Amniotic stem cell (primary cell): ENCODE measurements at places on chromosomes 7 and 10.

DNA sequence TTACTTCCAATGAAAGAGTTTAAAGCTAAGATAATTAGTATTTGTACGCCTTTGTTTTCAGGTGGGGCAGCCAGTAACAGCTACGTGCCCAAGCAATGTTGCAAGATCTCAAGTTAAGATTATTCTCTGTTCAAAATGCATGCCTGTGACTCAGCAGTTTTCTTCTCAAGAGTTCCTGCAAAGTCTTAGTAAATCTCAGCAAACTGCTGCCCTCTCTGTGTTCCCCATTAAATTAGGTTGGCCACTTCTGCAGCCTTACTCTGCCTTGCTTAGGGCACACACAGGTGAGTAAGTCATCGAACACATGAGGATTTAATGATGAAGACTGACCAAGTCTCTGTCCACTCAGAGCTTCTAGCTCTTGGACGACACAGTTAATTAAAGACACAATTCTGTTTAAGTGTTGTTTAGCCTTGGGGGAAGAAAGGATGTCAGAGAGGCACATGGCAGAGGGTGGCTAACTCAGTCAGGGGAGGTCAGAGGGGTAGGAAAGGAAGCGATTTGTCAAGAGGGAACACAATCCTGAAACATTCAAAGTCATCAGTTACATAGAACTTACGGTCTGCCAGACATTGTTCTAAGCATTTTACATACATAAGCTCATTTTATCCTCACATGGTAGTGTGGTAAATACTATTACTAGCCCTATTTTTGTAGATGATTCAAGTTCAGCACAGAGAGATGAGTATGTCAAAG lies 20.2 kb upstream of the SLC35G1 start:
- peak; percentile 21 for DNase-seq

DNA sequence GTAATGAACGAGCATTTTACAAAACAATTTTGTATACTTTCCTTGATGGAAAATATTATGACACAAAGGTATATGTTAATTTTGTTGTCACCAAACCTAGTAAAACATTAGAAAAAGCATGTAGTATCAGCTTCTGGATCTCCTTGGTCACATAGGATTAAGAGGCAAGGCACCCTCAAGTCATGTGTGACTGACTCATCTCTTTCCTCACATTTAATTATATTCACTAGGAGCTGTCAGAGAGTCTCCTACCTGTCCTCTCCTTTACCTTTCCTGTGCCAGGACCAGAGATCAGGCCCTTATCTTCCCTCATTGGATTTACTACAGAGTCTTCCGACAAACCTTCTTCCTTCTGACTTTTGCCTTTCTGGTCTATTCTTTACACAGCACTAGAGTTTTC lies 111.3 kb upstream of the RPA3 start:
- no peak for DNase-seq

DNA sequence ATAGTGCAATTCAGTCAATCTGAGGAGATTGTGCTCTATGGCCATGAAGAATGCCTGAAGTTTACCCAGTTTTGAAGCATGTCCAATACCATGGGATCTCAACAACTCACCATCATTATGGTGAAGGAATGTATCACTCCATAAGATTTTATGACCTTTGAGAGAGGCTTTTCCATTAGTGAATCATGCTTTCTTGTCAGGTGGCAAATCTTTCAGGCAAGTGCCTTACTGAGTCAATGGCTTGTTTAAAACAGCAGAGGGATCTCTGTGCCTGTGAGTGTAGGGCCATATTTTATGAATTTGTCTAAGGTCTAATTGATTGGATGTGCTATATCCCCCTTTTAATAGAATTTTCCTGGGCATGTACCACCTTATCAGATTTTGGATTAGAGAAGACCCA lies 131.5 kb downstream of the CCDC7 start:
- no peak for DNase-seq

- no peak for DNase-seq
Measured at GRCh38 chr7:92460510-92460909, 13.2 kb downstream of the GATAD1 start.

DNA sequence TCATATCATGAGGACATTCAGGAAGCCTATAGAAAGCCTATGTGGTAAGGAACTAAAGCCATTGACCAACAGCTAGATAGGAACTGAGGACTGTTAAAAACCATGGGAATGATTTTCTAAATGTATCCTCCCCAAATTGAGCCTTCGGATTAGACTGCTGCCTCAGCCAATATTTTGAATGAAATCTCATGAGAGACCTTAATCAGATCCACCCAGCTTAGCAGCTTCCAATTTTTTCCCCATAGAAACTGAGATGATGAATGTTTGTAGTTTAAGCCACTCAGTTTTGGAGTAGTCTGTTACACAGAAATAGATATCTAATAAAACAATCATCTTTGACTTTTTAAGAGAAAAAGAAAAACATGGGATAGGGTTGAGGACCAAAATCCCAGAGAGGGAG lies 292.0 kb downstream of the HPSE2 start:
- no peak for DNase-seq

- DNase-seq = no peak
Measured at GRCh38 chr7:30144657-30145306, 10.0 kb downstream of the MTURN start.

- no peak for DNase-seq
Measured at GRCh38 chr10:6929148-6929830, 349.2 kb upstream of the PRKCQ start.

GRCh38 chr10:120746001-120746777 lies 105.0 kb upstream of the WDR11 start:
- no peak for DNase-seq

DNA sequence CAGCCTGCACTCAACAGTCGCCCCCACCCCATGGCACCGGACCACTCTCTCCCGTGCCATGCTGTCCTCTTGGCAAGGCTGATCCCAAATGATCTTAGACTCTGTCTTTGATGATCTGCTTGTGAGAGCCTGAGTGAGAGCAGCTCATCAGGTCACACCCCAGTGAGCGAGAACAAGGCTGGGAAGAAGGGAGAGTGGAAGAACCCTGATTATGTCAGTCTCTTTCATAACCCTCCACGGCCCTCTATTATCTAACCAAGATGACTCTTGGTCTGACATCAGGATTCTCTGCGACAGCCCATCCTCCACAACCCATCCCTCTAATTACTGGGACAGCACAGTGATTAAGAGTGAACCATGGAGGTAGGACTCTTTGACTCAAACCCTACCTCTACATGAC lies 53.1 kb upstream of the C7orf33 start:
- no peak for DNase-seq

DNA sequence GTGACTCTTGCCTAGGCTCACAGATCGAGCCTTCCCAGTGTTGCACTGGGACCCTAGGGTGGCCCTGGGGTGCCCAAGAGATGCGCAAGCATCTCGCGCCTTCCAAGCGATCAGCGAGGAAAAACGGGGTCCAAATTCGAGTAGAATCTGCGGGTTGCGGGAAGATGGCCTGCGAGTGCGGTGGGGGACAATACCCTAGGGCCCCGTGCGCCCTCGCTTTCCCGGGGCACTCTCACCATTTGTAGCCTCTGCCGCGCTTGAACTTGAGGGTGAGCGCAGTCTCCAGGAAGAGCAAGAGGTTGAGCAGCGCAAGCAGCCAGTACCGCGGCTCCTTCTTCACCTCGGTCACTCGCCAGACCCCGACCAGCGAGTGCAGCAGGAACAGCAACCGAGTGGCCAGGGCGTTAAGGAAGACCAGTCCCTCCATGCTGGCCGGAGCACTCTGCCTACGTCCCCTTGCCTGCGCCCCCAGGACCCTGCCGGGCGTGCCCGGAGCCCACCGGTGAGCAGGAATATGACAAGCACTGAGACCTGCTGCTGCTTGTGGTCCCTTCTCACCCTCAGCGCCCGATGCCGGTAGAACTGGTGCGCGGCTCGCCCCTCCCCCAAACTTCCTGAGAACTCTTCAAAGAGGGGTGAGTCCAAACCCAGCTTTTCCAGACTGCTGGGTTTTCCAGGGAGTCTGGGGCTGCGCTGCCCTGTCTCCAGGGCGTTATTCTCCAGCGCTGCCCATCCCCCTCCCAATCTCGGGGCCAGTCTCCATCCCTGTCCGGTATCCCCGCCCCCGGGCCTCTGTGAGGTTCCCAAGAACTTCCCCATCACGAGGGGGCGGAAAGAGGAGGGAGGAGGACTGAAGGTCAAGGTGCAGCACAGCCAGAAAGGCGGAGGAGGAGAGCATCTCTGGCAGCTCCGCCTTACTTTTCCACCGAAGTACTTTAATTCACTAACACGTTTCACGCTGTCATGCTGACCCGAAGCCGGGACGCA lies at the start of gene TMEM26:
TSS of gene TMEM26 (minus strand) at position 727 of the 987 bp plus-strand sequence. CDS start at position 427, 300 bp downstream.
- DNase-seq = no peak

DNA sequence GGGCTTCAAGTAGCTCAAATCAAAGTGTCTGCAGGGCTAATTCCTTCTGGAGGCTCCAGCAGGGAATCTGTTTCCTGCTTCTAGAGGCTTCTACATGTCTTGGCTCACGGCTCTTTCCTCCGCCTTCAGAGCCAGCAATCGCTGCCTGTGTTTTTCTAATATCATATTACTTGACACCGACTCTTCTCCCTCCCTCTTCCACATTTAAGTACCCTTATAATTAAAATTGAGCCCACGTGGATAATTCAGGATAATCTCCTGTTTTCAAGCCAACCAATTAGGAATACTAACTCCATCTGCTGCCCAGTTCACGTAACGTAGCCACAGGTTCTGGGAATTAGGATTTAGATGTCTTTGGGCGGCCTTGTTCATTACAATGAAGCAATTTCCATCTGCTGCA lies 372.2 kb downstream of the DPP6 start:
- DNase-seq = no peak

GRCh38 chr10:100339236-100339635 lies 7.8 kb upstream of the SCD start:
- DNase-seq = no peak

DNA sequence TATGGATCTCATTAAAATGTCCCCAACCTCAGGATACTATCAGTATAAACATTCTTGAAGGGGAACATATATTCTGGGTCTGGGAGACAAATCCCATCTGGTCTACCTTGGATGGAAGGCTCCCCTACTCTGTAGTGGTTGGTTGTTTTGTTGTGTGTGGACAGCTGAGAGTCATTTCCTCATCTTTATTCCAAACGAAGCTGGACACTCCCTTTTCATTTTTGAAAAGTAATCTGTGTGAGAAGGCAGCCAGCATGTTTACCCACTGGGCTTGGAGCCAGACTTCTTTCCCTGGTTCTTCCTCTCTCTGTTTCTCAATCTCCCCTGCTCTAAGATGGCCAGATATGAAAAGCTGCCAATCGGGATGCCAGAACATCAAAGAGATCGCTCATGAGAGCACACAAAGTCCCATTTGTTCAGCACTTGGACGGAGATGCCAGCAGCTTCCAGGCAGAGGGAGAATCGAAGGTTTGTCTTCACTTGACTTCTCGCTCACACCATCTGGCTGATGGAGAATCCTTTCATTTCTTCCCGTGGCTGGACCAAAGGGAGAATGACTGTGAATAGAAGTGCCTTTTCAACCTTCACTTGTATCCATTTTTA lies 108.1 kb upstream of the AGR3 start:
- DNase-seq = peak; percentile 51

DNA sequence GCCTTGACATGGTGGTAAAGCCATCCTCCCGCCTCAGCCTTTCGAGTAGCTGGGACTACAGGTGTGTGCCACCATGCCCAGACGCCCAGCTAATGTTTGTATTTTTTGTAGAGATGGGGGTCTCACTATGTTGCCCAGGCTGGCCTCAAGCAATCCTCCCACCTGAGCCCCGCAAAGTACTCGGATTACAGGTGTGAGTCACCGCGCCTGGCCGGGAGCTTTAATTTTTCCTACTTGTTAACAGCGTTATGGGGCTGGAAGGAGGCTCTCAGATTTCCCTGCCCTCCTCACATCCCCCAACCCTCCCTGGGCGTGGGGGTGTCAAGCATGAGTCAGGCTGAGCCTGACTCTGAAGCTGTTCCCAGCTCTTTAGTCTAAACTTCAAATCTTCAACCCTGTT lies 8.3 kb downstream of the ALKBH4 start:
- DNase-seq = no peak

DNA sequence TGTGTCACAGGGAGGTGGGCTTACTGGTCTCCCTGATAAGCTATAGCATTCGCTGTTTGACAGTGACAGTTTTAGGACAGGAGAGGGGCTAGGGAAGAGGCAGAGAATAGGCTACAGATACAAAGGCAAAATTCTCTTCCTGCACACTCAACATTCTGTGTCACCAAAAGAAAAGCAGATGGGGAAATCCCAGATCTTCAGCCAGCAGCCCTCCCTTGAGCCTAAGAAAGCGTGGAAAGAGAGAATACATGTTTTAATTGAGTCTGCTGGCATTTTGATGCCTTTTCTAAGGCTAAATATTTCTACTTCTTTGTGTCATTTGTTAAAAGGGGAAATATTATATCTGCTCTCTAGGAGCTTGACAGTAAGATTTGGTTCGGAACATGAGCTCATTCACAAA lies 247.0 kb downstream of the TRIL start:
- no peak for DNase-seq

DNA sequence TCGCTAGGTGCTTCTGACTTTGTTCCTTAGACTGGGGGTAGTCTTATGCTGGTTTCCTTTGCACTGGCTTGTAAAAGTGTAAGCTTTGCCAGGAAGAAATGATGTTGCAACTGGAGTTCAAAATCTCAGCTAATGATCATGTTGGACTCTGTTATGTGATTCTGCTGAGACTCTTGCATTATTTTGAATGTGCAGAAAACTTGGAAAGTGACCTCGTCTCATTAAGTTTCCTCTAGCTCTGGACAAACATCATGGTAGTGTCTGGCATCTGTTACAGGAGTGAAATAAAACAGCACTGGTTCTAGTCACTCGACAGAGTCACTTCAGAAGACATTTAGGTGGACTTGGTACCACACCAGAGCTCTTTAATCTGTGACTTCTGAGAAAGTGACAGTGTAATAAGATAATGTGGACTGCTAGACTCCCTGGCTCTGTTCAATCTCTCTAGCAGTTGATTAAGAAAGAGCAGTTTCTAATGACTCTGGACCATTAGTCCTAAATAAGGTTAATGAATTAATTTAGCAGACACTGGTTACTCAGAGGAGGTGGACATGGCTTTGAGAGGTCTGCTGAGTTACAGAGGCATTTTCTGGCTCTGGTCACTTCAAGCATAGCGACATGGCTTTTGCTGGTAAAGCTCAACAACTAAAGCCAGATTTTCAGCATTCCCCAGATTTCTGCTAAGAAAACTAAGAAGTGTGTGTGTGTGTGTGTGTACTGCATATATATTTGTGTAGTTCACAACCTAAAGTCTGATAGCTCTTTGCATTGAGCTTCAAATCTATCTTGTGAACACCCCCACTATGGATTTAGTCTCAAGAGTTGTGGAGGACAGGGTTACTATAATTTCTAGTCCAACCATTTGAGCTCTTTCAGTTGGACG lies 2.0 kb downstream of the NRP1 start:
- DNase-seq = no peak
